ENCODE measurements at places on chromosomes 3 and 15. TPM values are rescaled to one million over a fixed set of nuclear protein-coding genes. Genes with fewer than 3 reads are reported as not detected.

DNA sequence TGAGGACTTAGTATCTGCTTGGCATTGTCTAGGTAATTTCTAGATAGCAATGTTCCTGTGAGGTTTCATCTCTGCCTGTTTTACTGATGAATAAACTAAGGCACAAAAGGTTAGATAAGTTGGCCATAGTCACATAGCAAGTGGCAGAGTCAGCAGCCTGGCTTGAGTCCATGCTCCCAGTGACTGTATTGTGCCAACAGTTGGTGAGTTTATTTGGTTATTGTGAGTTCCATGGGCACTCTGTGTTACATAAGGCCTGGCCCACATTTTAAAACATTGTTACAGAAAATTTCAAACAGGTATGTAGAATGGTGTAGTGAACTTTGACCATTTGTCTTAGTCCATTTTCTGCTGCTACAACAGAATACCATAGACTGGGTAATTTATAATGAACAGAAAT is 15.2 kb downstream of the MCM2 start:
- peaks cover 16% of the 10 kb centered on the region for H3K4me1 ChIP-seq
- H3K36me3 ChIP-seq, result peaks cover 37% of the 10 kb centered on the region
- no peak for DNase-seq
- no peaks in the 10 kb centered on the region for H3K27me3 ChIP-seq
- no peak overlapping the region for H3K4me3 ChIP-seq
- no peak overlapping the region for H3K27ac ChIP-seq

DNA sequence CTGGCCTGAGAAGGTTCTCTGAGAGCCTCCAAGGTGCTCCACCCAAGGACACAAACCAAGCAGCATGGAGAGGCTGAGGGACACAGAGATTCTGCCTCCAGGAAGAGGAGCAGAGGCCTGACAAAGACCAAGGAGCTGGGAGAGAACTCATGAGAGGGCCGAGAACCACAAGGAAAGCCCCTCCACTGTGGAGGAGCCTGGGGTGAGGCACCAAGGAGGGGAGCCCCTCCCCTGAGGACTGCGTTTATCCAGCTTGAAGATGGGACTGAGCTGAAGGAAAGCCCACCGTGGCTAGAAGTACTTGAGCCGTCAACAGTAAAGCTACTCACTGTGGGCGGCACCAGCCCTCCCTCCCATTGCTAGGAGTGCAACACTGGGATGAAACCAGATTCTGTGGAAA is 63.1 kb upstream of the MEF2A start:
- H3K4me1 ChIP-seq, result peaks cover 7% of the 10 kb centered on the region
- no peaks in the 10 kb centered on the region for H3K36me3 ChIP-seq
- H3K27ac ChIP-seq, result no peak overlapping the region
- no peaks in the 10 kb centered on the region for H3K27me3 ChIP-seq

- H3K4me1 ChIP-seq, result peaks cover 16% of the 10 kb centered on the region
- no peaks in the 10 kb centered on the region for H3K27me3 ChIP-seq
- peak; percentile 85 for DNase-seq
- no peak within 1 kb of the TSS for H3K27ac ChIP-seq
- no peak within 1 kb of the TSS for H3K4me3 ChIP-seq
Measured at GRCh38 chr3:52444860-52445793, at the start of gene SEMA3G. TSS of gene SEMA3G (minus strand) at chr3:52445103. CDS start at chr3:52445027, 76 bp downstream.

SLC12A1 gene
- total RNA-seq, result not detected

KNG1 gene
- not detected for total RNA-seq

ARGFX gene
- not detected for total RNA-seq

FRMD4B gene
- total RNA-seq, result 13.8 TPM

MON1A gene
- 8.4 TPM for total RNA-seq

AP3B2 gene
- total RNA-seq, result 24.7 TPM

SLC24A5 gene
- not detected for total RNA-seq

Measured in Calu3 (cell line).